ENCODE measurements at places on chromosomes 3 and 15. TPM values are rescaled to one million over a fixed set of nuclear protein-coding genes. Genes with fewer than 3 reads are reported as not detected.

GRCh38 chr15:38745126-38745525 is 180.5 kb upstream of the RASGRP1 start:
- no peak overlapping the region for H3K27ac ChIP-seq
- no peak overlapping the region for H3K4me3 ChIP-seq
- H3K36me3 ChIP-seq, result no peaks in the 10 kb centered on the region
- peaks cover 9% of the 10 kb centered on the region for H3K27me3 ChIP-seq

GRCh38 chr3:23395115-23395514 is 192.0 kb downstream of the UBE2E2 start:
- H3K4me3 ChIP-seq, result no peak overlapping the region
- H3K27ac ChIP-seq, result no peak overlapping the region
- no peak for DNase-seq
- no peaks in the 10 kb centered on the region for H3K4me1 ChIP-seq
- no peaks in the 10 kb centered on the region for H3K27me3 ChIP-seq
- H3K36me3 ChIP-seq, result no peaks in the 10 kb centered on the region

- no peak overlapping the region for H3K27ac ChIP-seq
- H3K4me1 ChIP-seq, result peaks cover 56% of the 10 kb centered on the region
- DNase-seq, result no peak
- no peak overlapping the region for H3K4me3 ChIP-seq
These were observed 9.0 kb downstream of the IGDCC4 start for GRCh38 chr15:65413760-65414144.

DNA sequence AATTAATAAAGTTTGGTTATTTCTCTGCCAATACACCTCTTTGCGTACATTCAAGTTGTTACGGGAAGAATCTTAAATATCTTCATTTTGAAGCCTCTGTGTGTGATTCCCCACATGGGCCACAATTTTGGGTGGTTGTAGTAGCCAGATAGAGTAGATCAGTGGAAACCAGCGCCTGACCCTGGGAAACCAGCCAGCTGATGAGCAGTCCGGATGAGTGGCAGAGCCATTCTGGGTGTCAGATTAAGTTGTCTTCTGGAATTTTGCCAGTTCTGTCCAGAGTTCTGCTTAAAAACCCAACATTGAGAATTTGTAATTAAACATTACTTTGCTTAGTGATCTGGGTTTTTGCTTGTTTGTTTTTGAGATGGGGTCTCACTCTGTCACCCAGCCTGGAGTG is 49.7 kb downstream of the MRPS25 start:
- no peak overlapping the region for H3K4me3 ChIP-seq
- peaks cover 67% of the 10 kb centered on the region for H3K36me3 ChIP-seq
- H3K4me1 ChIP-seq, result no peaks in the 10 kb centered on the region
- no peak for DNase-seq
- H3K27me3 ChIP-seq, result no peaks in the 10 kb centered on the region

DNA sequence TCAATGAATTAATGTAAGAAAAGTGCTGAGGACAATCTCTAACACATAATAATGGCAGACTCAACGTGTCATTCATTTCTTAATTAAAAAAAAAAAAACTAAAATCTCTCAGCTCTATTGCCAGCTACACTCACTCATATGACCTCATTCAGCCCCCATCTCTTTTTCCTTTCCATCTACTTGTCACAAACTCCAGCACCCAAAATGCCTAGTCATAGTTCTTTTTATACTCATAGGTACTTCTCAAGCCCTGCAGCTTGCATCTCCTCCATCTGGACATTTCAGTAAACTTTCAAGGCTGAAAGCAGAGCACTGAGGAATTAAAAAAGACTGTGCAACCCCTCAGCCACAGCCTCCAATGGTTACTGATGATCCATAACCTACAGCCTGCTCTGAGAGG is 109.8 kb downstream of the PLCH1 start:
- no peak overlapping the region for H3K27ac ChIP-seq
- H3K27me3 ChIP-seq, result no peaks in the 10 kb centered on the region
- no peak for DNase-seq
- no peaks in the 10 kb centered on the region for H3K4me1 ChIP-seq
- no peak overlapping the region for H3K4me3 ChIP-seq
- H3K36me3 ChIP-seq, result no peaks in the 10 kb centered on the region

GRCh38 chr15:74415966-74416916 is 17.5 kb downstream of the SEMA7A start:
- no peak overlapping the region for H3K27ac ChIP-seq
- no peaks in the 10 kb centered on the region for H3K27me3 ChIP-seq
- peaks cover 34% of the 10 kb centered on the region for H3K36me3 ChIP-seq
- no peak overlapping the region for H3K4me3 ChIP-seq
- H3K4me1 ChIP-seq, result peaks cover 32% of the 10 kb centered on the region
- no peak for DNase-seq

TMIE gene
- total RNA-seq, result not detected

PLSCR5 gene
- not detected for total RNA-seq

SEMA5B gene
- total RNA-seq, result not detected

GOLGA6L7 gene
- total RNA-seq, result not detected

ISL2 gene
- total RNA-seq, result 5.1 TPM
